Caudate nucleus (tissue), 63 donors: ENCODE measurements at places on chromosomes 5 and 9.

DNA sequence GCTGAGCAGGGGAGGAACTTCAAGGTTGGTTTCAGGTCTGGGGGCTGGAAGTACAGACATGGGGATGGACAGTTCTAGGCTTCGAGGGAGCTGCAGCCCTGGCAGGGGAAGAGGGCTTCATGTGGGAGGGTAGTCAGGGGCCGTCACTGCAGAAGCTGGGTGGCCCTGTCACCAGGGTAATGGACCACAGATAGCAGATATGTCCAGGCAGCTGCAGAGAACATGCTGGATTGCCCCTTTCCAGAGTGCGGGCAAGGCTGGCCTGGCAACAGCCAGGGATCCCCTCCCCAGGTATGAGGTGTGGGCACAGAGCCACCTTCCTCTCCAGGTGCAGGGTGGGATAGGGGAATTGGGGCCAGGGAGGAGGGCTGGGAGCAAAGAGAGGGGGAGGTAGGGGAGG is 206.5 kb downstream of the GADD45G start:
- DNase-seq = no peak

GRCh38 chr9:4157584-4158499 is 142.0 kb downstream of the GLIS3 start:
- no peak for DNase-seq

DNA sequence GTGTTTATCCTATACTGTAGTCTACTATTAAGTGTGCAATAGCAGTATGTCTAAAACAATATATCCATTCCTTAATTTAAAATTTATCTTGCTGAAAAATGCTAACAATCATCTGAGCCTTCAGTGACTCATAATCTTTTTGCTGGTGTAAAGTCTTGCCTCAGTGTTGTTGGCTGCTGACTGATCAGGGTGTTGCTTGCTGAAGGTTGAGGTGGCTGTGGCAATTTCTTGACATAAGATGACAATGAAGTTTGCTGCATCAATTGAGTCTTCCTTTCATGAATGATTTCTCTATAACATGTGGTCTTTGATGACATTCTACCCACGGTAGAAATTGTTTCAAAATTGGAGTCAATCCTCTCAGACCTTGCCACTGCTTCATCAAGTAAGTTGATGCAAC is 24.3 kb upstream of the SPEF2 start:
- no peak for DNase-seq

- no peak for DNase-seq
These were observed 235.0 kb downstream of the FANCC start for GRCh38 chr9:95082401-95083084.

GRCh38 chr5:14153932-14154731 is 11.0 kb downstream of the TRIO start:
- peak; percentile 60 for DNase-seq

DNA sequence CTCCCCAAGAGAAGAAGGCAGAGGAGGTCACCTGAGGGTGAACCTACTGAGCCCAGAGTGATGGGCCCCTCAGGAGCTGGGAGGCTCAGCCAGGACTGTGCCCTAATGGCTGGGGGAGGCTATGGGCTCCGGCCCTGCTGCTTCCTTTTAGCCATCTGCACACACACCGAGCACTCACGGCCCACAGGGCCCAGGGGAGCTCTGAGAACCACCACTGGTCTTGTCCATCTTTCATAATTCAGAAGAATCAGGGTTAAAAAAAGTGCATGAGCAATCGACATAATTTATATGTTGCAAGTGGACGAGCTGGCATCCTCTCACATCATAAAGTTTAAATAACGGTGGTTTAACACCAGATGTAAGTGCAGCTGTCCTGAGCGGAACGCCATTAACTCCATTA is 162.1 kb downstream of the FSTL4 start:
- DNase-seq = no peak

- no peak for DNase-seq
These were observed 1.5 kb upstream of the GPX3 start for GRCh38 chr5:151018846-151019245.

GRCh38 chr9:71286146-71286545 is 164.7 kb upstream of the TRPM3 start:
- no peak for DNase-seq

- no peak for DNase-seq
These were observed 32.6 kb downstream of the SARDH start for GRCh38 chr9:133705576-133705975.

DNA sequence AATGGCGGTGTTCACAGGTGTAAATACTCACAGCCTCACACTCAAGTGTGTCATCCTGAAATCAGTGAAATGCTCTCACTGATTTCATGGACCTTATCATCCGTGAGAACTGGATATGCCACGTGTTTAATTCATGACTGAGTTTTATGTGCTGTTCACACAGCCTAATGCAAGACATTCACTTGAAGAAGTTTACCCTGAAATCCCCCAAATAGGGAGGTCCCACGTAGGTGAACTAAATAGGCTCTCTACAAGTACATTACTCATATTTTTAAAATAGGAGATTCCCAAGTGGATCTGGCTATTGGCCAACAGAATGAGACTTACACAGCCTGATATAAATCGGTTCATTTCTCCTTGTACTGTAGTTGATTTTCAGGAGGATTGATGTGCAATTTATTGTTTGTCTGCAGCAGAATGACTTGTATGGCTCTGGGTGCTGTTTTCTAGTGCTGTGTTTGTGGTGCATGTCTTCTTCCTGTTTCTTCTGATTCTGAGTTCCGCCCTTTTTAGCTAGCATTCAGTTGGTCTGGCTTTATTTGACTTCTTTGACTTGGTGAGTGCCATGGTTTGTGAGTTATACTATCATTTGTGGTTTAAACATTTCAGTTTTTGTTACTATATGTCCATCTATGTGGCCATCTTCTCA is 25.1 kb downstream of the TRIO start:
- no peak for DNase-seq

DNA sequence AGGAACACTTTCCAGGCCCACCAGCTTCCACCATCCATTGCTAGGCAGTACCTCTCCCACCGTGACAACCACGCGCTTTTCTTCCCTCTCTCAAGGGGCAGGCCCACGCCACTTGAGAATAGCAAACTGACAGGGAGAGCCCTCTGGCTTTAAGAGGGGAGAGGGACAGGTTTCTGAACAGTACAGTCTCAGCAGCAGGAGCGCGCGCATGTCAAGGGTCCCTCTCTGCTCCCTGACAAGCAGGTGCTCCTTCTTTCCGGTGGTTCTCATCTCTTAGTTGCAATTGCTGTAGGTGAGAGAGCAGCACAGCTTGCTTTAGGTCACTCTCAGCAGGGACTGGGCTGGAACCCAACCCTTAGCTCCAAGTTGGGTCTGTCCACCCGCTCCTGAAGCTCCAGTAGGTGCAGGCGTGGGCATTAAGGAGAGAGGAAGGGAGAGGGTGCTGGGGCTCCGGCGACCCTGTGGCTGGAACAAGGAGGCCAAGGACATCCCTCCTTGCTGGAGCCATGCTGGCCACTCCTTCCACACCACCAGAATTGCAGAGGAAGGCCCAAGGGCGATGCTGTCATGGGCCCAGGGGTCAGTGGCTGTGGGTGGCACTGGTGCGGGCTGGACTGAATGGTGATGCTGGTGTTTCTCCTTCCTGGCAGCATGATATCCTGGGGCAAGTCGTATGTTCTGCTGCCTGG is 9.0 kb upstream of the PHF2 start:
- DNase-seq = no peak

DNA sequence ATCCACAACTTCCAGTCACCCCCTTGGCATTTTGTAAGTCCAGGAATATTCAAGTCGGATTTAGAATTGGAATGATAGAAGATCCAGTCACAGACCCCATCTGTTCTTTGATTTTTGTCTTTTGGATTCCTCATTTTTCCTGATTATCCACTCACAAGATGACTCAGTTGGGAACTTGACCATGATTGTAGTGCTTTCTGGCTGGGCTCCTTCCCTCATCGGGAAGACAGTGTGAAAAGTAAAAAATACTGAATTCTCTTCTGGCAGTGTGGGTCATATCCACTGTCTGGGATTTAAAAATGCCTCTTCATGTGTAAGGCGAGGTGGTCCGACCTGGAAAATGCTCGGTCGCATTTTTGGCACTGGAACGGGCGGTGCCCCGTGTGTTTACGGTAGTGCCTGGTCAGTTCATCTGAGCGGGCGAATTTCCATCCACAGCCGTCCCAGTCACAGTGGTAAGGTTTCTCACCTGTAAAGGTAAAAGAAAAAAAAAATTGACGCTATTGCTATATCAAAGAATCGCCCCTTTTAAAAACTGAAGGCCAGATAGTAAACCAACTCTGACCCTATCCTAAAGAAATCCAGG is 4.0 kb downstream of the KLF4 start:
- DNase-seq = no peak

- no peak for DNase-seq
These were observed 125.9 kb upstream of the ANKRD55 start for GRCh38 chr5:56358703-56359681.

DNA sequence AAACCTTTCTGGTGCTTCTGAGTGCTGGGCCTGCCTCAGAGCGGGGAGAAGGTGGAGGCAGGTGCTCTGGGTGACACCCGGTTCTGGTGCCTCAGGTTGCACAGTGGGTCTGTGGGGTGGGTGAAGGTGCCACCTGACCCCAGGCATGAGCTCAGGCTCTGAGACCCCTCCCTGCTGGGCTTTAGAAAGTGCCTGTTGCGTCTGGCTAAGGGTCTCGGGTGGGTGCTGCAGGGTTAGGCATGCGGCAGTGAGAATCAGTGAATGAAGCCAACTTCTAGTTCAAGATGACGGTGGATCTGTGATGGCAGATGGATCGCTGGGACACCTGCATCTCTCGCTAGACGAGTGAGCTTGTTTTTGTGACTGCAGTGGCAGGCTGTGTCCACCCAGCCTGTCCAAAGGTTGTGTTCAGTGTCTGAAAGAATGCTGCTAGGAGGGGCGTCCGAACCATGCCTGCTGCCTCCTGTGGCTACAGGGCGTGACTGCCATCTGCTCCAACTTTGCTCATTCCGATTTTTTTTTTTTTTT is 5.0 kb downstream of the SQSTM1 start:
- no peak for DNase-seq

DNA sequence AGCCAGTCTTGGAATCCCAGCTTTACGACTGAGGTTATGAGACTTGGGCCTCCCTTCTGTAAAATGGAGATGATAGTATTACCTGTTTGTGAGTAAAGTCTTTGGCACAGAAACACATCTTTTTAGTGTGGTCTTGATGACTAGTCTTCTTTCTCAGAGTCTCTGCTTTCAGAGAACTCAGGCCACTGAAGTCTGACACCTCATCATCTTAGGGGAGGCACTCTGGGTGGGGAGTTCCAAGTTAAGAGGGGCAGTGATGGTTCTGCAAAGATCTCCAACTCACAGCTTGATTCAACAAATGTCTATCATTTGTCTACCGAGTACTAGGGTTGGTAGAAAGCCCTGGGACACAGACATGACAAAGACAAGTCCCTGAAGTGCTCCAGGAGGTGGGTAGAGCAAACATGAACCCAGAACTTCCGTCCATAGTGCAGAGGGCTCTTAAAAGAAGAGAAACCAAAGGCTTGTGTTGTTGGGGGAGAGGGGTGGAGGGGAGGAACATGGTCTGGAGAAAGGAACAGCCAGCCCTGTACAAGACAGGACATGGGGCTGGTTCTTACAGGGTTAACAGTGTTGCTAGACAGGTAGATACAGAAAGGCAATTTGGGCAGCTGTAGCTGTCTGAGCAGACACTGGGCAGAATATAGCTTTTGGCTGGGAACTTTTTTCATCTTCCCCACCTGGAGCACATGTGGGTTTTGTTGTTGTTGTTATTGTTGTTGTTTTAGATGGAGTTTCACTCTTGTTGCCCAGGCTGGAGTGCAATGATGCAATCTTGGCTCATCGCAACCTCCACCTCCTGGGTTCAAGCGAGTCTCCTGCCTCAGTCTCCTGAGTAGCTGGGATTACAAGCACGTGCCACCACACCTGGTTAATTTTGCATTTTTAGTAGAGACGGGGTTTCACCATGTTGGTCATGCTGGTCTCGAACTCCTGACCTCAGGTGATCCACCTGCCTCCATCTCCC is 2.6 kb upstream of the CD14 start:
- no peak for DNase-seq

DNA sequence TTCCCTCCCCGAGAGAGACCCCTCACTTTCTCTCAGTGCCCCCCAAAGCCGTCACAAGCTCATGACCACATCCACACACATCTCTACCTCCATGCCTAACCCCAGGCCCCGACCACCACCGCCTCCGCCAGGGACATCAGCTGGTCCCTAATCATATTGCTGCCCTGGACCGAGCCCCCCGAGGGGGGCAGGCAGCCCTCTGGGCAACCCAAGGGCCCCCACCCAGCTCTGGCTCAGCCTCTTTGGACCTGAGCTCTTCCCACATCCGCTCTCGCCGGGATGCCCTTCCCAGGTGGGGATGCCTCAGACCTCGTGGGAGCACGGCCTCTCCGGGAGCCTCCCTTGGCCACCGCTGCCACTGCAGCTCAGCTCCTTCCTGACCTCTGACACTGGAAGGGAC is 18.5 kb downstream of the LHX3 start:
- DNase-seq = no peak

- peak; percentile 13 for DNase-seq
These were observed 101.7 kb upstream of the FCN2 start for GRCh38 chr9:134778841-134779411.

DNA sequence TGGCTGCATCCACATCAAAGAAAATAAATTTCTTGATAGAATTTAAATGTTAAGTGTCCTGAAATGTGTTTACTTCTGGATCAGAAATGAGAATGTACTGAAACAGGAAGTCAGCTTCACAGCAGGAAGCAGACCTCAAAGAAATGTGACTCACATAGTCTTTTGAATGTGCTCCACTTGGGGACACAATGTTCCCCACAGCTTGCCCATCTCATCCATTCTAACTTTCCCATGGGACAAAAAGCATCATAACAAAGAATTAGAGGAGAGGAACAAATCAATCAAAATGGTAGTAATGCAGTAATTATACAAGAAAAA is 85.7 kb downstream of the GRAMD2B start:
- no peak for DNase-seq

DNA sequence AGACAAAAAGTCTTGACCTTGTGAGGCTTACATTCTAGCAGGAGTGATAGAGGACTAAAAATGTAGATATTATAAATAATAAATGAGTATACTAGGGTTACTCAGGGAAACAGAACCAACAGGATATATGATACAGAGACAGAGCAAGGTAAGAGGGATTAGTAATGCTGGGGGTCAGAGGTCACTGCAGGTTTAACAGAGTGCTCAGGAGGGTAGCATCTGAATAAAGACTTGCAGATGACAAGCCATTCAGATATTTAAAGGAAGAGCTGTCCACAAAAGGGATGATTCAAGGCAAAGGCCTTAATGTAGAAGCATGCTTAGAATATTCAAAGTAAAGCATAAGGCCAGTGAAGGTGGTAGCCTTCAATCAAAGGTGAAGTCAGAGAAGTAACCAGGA is 65.6 kb upstream of the SEMA6A start:
- DNase-seq = no peak

DNA sequence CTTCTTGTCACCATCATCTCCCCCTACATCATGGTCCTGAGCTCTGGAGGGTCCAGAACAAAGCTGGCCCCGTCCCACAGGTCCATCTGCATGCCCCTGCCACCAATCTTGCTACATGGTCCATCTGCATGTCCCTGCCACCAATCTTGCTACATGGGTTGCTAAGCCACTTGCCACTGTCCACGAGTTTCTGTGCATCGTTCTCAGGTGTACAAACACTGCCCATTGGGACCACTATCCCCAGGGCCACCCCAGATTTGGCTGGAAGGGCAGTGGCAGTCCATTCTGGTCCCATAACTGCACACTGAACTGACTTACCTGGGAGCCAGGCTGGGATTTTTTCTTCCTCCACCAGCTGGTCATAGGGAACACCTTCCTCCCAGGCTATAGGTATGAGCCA is 8.0 kb upstream of the LAMC3 start:
- no peak for DNase-seq

GRCh38 chr5:109865637-109866036 is 175.9 kb downstream of the MAN2A1 start:
- DNase-seq = no peak
